Neural progenitor cell (in vitro differentiated cells): ENCODE measurements at places on chromosomes 12 and 14. TPM values are rescaled to one million over a fixed set of nuclear protein-coding genes. Genes with fewer than 3 reads are reported as not detected.

The RNASE7 gene
- not detected in 2 replicates for total RNA-seq

The TBC1D30 gene
- total RNA-seq: 9.4 and 9.7 TPM in 2 replicates

The RBM25 gene
- total RNA-seq: 82.9 and 162 TPM in 2 replicates

The TMTC3 gene
- 27.9 and 38.9 TPM in 2 replicates for total RNA-seq

The POTEM gene
- total RNA-seq: not detected in 2 replicates

The AKAP5 gene
- 2.4 and 3.2 TPM in 2 replicates for total RNA-seq

The LRRC9 gene
- 2.1 and 2.3 TPM in 2 replicates for total RNA-seq

The MANSC4 gene
- 0.12 TPM in 1 of 2 replicates, not detected in the other for total RNA-seq

DNA sequence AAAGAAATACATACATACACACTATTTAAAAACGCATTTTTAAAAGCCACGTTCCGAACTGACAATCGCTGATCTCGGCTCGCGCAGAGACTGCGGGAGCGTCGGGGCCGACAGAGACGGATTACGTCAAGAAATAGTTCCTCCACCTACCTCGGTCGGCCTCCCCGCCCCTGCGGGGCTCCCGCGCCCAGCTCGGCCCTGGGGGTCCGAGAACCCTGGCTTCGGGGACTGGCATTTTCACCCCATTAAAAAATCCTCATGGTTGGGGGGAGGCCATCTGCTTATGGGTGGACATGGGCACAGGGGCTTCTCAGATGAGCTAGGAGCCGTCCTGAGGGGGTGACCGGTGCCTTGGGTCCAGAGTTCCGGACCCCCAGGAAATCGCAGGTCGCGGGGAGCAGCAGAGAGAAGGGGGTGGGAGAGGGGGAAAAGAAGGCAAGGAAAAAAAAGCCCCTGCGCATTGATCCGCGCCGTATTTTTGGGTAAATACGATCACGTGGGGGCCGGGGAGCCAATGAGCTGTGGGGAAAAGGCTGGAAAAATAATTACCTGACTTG, 324 bp upstream of the HOXC9 start:
- H3K27ac ChIP-seq: no peak overlapping the region
- DNase-seq: no peak
- H3K4me1 ChIP-seq: no peaks in the 10 kb centered on the region

- H3K27ac ChIP-seq: no peak overlapping the region
- H3K4me3 ChIP-seq: no peak overlapping the region
- H3K4me1 ChIP-seq: no peaks in the 10 kb centered on the region
- no peaks in the 10 kb centered on the region for H3K36me3 ChIP-seq
Measured at GRCh38 chr12:122238861-122239260, 13.0 kb upstream of the DIABLO start.

DNA sequence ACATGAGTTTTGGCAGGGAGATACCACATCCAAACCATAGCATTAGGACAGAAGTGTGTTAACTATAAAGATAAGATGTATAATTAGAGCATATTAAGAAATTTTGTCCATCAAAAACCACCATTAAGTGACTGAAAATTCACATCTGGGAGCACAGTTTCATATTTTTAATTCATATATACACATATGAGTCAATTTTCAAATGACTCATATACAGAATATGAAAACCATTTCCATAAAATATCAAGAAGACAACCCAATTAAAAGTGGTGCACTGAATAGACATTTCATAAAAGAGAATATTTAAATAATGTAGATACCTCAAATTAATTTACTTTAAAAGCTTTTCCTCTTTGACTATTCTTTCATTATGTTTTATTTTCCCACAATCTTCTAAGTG, 25.3 kb downstream of the MUCL1 start:
- no peak overlapping the region for H3K27ac ChIP-seq
- no peak overlapping the region for H3K4me3 ChIP-seq
- no peaks in the 10 kb centered on the region for H3K4me1 ChIP-seq
- H3K36me3 ChIP-seq: no peaks in the 10 kb centered on the region

DNA sequence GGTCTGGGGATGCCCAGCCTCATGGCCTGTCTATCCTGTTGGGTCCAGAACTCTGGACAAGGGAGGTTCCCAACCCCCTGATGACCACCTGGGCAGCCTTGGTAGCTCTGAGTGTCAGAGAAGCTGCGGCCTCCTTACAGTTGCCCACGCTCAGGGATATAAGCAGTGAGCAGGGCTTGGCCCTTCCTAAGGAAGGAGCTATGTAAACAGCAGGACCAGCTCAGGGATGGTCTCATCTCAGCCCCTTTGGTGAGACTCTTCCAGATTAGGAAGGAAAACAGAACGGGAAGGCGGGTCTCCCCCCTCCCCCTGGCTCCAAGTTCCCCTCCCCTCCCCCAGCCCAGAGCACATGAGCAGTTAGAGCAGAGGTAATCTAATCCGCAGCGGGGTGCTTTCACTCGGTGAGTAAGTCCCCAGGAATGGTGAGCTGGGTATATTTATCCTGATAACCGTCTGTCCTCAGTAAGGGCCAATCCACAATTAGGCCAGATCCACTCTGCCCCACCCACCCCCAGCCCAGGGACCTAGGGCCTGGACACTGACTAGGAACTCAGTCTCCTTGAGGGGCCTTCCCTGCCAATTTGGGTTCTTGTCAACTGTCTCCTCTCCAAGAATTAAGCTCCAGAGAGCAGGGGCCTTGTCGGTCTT, 29.5 kb upstream of the RPLP0 start:
- no peaks in the 10 kb centered on the region for H3K36me3 ChIP-seq
- DNase-seq: peak; percentile 94
- peaks cover 64% of the 10 kb centered on the region for H3K4me1 ChIP-seq
- no peak overlapping the region for H3K4me3 ChIP-seq

GRCh38 chr12:49515266-49515665, 23.6 kb upstream of the KCNH3 start:
- no peaks in the 10 kb centered on the region for H3K27me3 ChIP-seq
- no peak overlapping the region for H3K27ac ChIP-seq
- no peaks in the 10 kb centered on the region for H3K4me1 ChIP-seq
- H3K4me3 ChIP-seq: no peak overlapping the region
- DNase-seq: no peak
- no peaks in the 10 kb centered on the region for H3K36me3 ChIP-seq

- no peak for DNase-seq
- H3K4me3 ChIP-seq: no peak overlapping the region
- H3K4me1 ChIP-seq: peaks cover 19% of the 10 kb centered on the region
- H3K36me3 ChIP-seq: no peaks in the 10 kb centered on the region
Measured at GRCh38 chr12:234891-235415, 21.0 kb upstream of the SLC6A12 start.

DNA sequence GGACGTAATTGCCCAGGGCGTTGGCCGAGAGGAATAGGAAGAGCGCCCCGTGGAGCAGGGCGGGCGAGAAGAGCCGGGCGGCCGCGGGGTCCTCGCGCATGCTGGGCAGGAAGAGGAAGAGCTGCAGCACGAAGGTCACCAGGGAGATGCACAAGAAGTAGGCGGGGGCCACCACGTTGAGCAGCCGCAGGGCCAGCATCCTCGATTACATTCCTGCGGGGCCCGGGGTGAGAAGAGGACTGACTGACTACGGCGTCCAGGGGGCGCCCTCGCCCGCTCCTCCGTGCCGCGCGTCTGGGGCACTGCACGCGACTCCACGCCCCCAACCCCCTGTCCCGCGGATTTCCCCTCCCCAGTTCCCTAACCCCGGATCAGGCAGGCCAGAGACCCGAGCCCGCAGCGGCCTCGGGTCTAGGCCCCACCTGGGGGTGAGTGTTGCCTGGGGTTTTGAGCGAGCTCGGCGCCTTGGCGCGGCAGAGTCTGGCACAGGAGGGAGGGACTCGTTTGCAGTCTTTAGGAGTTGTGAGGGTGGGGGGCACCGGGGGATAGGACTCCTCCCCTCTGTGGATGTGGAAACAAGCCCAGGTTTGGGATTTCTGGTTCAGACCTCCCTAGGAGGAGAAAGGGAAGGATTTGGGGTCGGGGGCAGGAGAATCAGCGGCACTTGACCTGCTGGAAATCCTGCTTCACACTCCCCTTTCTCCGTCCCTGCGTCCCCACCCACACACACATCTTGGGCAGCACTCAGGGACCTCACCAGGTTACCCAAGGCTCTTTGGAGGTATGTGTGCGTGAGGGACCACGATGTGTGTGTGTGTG, 1.8 kb downstream of the ZDHHC22 start:
- H3K4me3 ChIP-seq: peak overlapping the region; percentile 76
- peaks cover 91% of the 10 kb centered on the region for H3K27me3 ChIP-seq
- peaks cover 18% of the 10 kb centered on the region for H3K4me1 ChIP-seq

- H3K36me3 ChIP-seq: no peaks in the 10 kb centered on the region
- H3K4me3 ChIP-seq: no peak overlapping the region
- H3K27me3 ChIP-seq: no peaks in the 10 kb centered on the region
- no peaks in the 10 kb centered on the region for H3K4me1 ChIP-seq
Measured at GRCh38 chr12:30345744-30346471, 349.8 kb downstream of the IPO8 start.

DNA sequence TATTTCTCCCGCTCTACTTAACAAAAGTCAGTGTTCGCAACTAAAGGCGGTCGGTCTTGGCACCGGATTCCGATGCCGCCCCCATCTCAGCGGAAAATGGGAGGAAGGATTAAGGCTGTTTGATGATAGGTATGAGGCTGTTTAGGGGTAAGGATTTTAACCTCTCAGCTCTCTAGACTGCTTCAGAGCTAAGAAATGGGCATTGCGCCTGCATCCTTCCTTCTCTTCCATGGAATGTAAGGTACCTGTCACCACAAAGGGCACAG, 1.4 kb downstream of the COCH start:
- H3K4me1 ChIP-seq: peaks cover 11% of the 10 kb centered on the region
- H3K36me3 ChIP-seq: no peaks in the 10 kb centered on the region
- peaks cover 49% of the 10 kb centered on the region for H3K27me3 ChIP-seq
- H3K4me3 ChIP-seq: peak overlapping the region; percentile 65
- no peak overlapping the region for H3K27ac ChIP-seq
- DNase-seq: peak; percentile 50

DNA sequence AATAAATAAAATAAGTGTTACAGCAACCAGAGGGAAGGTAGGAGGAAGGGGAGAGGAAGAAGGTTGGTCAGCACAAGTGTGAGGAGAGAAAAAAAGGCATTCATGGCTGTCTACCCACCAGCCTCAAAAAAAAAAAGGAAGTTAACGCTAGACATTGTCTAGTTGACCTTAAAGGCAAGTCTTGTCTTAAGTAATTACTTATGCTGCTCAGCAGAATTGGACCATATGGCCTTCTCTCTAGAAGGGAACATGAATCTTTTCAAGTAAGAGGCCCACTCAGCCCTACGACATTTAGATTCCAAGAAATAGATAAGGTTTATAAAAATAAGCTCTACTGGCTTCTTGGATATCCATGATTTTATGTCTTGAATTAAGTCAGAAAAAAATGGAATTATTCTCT, 172.7 kb downstream of the ETNK1 start:
- no peaks in the 10 kb centered on the region for H3K4me1 ChIP-seq
- DNase-seq: no peak
- no peaks in the 10 kb centered on the region for H3K36me3 ChIP-seq
- H3K27ac ChIP-seq: no peak overlapping the region

GRCh38 chr14:69049675-69050074, 70.6 kb upstream of the ACTN1 start:
- no peak for DNase-seq
- no peak overlapping the region for H3K4me3 ChIP-seq
- peaks cover 29% of the 10 kb centered on the region for H3K4me1 ChIP-seq
- no peak overlapping the region for H3K27ac ChIP-seq

DNA sequence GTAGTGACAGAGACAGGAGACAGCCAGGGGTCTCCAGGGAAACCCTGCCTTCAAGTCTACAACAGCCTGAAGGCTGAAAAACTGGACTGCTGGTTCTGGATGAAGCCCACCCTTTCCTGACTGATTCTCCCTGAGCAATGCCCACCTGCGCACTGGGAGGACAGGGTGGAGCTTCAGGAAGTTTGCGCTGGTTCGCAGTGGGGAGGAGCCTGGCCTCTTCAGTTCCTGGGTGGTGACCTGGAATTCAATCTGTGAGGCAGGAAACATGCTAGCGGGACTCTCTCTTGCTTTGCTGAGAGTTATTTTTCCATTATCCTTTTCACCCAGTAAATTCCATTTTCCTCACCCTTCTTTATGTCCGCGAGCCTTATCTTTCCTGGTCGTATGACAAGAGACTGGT, 600.8 kb downstream of the TRHDE start:
- no peaks in the 10 kb centered on the region for H3K27me3 ChIP-seq
- peak overlapping the region; percentile 5 for H3K27ac ChIP-seq
- no peak for DNase-seq
- peaks cover 13% of the 10 kb centered on the region for H3K4me1 ChIP-seq

DNA sequence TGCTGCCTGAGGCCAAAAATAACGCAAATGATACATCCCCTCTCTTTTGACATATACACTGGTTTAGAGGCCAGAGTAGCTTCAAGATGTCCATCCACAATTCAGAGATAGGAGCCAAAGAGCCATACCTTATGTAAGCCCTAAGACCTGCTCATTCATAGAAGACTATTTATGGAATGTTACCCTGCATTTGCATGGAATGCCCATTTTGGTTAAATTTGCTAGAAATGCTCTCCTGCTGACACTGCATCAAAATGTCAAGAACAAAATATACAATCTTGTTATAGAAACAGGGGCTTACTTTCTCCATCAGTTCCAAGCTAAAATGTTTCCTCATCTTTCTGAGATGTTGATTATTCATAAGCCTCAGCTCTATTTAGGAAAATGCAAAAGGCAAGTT, 183.3 kb upstream of the CDKN3 start:
- H3K36me3 ChIP-seq: no peaks in the 10 kb centered on the region
- no peak overlapping the region for H3K4me3 ChIP-seq
- no peak for DNase-seq
- H3K27me3 ChIP-seq: peaks cover 13% of the 10 kb centered on the region

- no peaks in the 10 kb centered on the region for H3K36me3 ChIP-seq
- no peaks in the 10 kb centered on the region for H3K27me3 ChIP-seq
- DNase-seq: no peak
- H3K27ac ChIP-seq: no peak overlapping the region
- H3K4me3 ChIP-seq: no peak overlapping the region
Measured at GRCh38 chr12:26292596-26292995, 97.2 kb downstream of the SSPN start.

- H3K4me1 ChIP-seq: peaks cover 10% of the 10 kb centered on the region
- no peaks in the 10 kb centered on the region for H3K36me3 ChIP-seq
- no peaks in the 10 kb centered on the region for H3K27me3 ChIP-seq
- H3K27ac ChIP-seq: no peak overlapping the region
- no peak overlapping the region for H3K4me3 ChIP-seq
Measured at GRCh38 chr12:89975574-89975973, 266.9 kb upstream of the ATP2B1 start.

DNA sequence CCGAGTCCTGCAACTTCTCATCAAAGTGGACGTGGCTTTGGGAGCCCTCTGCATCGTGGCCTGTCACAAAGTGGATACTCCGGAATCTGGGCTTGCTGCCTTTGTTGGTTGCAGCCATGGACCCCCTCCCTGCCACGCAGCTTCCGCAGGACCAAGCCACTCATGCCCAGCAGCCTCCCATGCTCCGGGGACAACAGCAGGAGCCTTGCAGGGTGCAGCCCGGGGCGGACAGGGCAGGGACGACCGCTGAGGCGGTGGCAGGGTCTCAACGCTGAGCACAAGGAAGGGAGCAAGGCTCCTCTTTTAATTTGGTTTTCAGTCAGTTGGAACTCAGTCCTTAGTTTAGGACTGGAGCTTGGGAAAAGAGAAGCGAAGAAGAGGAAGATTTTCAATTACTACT, 12.1 kb upstream of the ADCY6 start:
- H3K27ac ChIP-seq: no peak overlapping the region
- no peak for DNase-seq
- no peak overlapping the region for H3K4me3 ChIP-seq
- no peaks in the 10 kb centered on the region for H3K4me1 ChIP-seq
- no peaks in the 10 kb centered on the region for H3K36me3 ChIP-seq

GRCh38 chr14:101083564-101084435, 180.3 kb upstream of the RTL1 start:
- peaks cover 17% of the 10 kb centered on the region for H3K27me3 ChIP-seq
- no peak overlapping the region for H3K4me3 ChIP-seq
- H3K4me1 ChIP-seq: no peaks in the 10 kb centered on the region
- H3K27ac ChIP-seq: no peak overlapping the region
